Stimulated activated CD8-positive, alpha-beta memory T cell treated with anti-CD3 and anti-CD28 coated beads, Interleukin-4, amount 100 ng/mL, for 1 hour (primary cell): ENCODE measurements at places on chromosomes 7 and 10.

DNA sequence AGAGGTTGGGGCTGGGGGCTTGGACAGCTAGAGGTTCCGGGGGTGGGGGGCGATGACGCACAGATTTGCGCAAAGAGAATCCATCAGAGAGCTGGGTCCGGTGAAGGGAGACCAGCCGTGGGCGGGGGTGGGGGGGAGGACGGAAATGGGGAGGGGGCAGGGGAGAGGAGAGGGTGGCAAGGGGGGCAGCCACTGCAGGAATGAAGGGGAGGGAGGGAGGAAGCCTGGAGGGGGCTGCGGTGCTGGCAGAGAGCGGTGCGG is 1.2 kb upstream of the VGF start:
- no peak for DNase-seq

DNA sequence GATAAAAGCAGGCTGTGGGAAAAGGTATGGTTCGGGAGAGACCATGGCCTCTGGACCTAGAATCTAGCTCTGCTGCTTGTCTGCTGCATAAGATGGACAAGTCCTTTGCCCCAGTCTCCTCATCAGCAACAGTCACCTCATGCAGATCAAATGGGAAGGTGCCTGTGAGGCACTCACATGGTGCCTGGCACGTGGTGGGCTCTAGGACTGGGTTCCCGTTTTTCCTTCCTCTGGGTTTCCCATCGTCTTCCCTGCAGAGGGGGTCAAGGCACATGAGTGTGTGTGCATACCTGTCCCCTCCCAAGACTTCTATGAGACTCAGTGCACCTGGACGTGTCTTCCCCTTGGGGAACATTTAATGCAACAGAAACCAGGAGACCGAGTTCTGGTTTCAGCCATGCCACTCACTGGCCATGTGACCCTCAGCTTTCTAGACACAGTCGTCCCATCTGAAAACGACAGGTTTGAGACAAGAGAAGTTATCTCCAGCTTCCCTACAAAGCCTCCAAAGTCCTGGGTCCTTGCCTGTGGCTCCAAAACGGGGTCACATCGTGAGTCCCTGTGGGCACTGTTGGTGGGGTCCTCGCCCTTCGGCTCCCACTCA is 95.9 kb upstream of the NPTX2 start:
- no peak for DNase-seq

- DNase-seq, result no peak
Measured at GRCh38 chr10:86556933-86557649, 35.5 kb upstream of the WAPL start.

- DNase-seq, result no peak
Measured at GRCh38 chr7:152341039-152341913, 94.5 kb downstream of the KMT2C start.

GRCh38 chr10:58397830-58398229 is 12.6 kb downstream of the TFAM start:
- DNase-seq, result no peak

DNA sequence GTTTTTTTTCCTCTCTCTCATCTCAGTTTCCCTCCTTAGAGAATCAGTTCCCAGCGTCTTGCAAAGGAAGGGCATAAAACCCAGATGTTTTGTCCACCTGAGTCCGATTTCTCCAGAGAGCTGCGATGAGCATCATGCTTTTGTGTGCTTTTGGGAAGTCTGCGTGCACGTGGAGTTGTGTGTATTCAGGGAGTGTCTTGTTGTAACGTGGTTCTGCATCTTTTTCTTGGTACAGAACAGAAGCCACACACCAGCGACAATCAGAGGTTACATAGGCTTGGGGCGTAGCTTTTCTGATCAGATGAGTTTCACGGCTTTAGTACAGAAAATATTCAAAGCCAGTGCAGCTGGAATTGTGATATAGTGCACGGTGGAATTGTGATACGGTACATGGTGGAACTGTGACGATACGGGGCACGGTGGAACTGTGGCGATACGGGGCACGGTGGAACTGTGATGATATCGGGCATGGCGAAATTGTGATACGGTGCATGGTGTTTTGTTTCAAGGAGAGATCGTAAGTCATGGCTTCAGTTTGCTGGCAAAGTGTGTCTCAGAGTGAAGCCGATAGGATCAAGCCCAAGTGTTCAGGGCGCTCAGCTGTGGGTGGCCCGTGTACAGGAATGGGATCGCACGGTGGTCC is 32.8 kb downstream of the FOXK1 start:
- no peak for DNase-seq

- DNase-seq, result no peak
Measured at GRCh38 chr7:76022026-76022780, 25.6 kb downstream of the STYXL1 start.

GRCh38 chr7:101870361-101871062 is 53.1 kb downstream of the CUX1 start:
- DNase-seq, result no peak

DNA sequence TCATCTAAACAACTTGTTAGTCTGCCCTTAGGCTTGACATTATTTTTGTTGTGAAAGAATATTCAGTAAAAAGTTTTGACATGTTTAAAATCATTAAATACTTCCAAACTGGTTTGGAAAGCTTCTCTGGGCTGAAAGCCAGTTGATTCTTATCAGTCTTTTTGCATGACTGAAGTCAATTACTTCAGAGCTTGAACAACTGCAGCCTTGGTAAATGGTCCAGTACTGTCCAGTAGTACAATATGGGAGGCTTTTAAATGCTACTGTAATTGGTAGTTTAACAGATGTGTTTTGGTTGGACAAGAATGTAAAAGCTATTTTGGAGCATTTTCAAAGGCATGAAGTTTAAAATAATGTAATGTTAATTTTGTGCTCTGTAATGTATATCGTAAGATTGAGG is 103.4 kb downstream of the SDK1 start:
- DNase-seq, result no peak

- no peak for DNase-seq
Measured at GRCh38 chr7:157811946-157812345, 475.1 kb downstream of the DNAJB6 start.

- DNase-seq, result no peak
Measured at GRCh38 chr10:91664426-91664825, 31.6 kb upstream of the PPP1R3C start.

GRCh38 chr7:31633894-31634494 is 53.0 kb upstream of the PPP1R17 start:
- no peak for DNase-seq

DNA sequence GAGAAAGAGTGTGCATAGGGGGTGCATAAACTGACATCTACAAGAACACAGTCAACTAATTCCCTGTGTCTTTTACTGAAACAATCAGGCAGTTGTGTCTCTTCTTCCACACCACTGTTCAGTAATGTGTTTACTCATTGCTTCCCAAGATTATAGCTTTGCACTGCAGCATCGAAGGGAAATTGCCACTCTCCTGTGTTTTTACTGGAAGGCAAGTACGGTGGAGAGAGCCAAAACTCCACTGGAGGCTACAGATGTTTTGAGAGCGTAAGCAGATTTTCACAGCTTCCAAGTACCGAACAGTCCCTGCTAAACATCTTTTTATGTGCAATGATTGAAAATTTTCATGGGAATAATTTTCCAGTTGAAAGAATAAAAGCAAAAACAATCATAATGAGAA is 510.5 kb upstream of the AKR1E2 start:
- no peak for DNase-seq

DNA sequence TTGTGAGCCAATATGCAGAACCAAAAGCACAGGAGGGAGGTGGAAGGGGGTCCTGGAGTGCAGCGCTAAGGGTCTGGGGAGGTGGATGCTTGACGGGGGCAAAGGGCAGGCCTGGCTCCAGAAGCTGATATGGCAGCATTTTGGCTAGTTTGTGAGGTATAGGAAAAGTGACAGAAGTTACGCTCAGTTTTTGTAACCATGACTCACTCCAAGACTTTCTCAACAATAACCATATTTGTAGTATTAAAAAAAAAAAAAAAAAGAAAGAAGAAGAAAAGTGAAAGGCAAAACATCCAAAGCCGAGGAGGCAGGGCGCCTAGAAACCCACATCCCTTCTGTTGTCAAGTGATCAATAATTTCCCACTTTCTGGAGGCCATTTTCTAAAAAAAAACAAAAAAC is 92.3 kb downstream of the RNF216 start:
- DNase-seq, result no peak

DNA sequence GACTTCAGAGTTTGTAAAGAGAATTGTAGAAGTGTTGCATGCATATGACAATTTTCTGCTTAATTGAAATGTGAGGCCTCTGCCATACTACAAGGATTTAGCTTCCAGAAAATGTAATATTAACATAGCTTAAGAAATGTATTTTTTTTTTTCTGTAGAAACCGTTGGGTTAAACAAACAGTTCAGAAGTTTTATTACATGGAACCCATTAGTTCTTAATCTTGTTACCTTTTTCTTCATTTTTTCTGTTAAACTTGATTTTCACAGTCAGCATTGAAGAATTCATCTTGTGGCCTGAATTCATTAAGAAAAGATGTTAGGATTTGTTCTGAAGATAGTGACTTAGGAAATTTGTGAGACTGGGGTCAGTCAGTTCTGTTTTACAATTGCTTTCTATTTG is 4.9 kb downstream of the PTEN start:
- DNase-seq, result no peak

GRCh38 chr10:122182308-122182707 is 88.8 kb upstream of the BTBD16 start:
- DNase-seq, result no peak
